ENCODE measurements at places on chromosomes 4 and X.

GRCh38 chrX:31123335-31123734, 51.5 kb upstream of the FTHL17 start:
- DNase-seq, result no peak

DNA sequence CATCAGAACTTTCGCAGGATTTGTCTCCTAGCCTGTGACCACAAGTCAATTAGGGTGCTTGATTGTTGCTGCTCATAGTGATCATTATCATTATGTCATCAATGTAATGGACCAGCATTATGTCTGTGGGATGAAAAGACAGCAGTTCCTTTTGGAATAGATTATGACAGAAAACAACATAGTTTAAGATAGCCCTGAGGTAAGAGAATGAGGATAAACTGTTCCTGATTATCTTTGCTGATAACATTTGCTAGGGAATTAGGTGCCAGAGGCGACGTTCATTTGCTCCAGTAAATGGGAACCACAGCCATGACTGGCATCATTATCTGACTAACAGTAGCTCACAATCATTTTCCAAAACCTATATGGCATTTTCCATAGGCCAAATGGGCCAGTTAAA, 12.7 kb upstream of the THOC2 start:
- DNase-seq, result no peak

- no peak for DNase-seq
Observed at GRCh38 chr4:128483816-128484215, 196.2 kb upstream of the PGRMC2 start.

- DNase-seq, result no peak
Observed at GRCh38 chr4:47195706-47196105, 164.3 kb downstream of the GABRB1 start.

GRCh38 chrX:41384051-41384705, 50.2 kb downstream of the DDX3X start:
- no peak for DNase-seq

DNA sequence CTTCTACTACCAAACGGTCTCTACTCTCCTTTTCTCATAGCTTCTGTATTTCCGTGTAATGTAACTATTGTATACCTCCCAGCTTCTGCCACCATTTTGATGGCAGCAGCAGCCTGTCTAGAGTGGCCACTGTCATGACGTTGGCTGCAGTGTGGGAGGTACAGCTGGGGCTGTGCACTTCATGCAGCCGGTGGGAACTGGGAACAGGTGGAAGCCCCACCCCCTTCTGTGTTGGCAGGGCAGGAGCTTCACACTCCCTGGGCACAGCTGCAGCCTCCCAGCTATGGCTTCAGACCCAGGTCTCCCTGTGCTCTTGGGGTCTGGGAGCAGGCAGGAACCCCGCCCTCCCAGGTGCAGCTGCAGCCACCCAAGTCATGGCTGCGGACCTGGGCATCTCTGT, 49.8 kb upstream of the SEC24B start:
- no peak for DNase-seq

DNA sequence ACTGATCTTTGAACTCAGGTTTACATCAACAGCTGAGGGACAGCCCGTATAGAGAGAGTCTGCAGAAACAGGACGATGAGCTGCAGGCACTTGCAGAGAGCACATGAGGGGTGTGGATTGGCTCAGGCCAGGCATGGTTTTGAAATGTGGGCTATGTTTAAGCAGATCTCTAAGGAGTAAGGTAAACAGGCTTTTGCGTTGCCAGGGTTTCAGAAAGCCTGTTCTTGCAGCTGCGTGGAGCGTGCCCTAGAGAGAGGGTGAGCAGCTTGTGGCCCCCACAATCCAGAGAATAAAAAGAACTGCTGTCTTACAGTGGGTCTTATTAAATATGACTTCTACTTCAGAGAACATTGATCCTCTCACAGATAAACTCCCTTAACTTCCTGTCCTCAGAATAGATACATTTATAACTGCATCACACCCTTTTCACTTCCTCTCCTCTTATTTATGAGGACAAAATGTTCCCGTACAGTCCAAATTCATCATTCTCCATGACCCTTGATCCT, 64.1 kb downstream of the TMA16 start:
- DNase-seq, result no peak

GRCh38 chrX:106378616-106379015, 210.5 kb downstream of the PWWP3B start:
- no peak for DNase-seq

DNA sequence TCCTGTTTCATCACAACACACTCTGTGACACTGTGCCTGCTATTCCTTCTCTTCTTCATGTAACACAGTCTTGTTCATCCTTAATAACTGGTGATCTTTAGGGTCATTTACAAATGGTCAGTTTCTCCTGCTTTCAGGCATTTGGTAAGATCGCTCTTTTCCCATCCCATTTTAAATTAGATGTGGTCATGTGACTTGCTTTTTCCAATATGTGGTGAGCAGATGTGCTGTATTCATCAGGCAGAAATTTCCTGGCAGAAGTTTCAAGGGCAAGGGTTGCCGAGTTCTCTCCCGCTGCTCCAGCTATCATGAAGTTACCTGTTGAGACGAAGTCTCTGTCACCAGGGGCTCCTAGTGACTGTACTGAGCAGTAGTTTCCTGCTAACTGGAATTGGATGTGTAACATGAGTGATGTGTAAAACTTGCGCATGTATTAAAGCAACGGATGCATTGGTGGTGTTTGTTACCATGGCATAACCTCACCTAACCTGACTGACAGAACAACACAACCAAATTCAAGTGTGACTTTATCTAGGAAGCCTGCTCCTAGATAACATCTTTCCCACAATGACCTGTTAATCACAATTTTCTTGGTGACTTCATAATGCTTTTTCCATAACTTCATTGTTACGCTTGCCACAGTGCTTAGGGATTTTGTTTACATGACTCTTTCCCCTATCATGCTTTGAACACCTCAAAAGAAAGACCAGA, 29.5 kb upstream of the BMPR1B start:
- DNase-seq, result no peak
